ENCODE measurements at places on chromosomes 7 and 10.

DNA sequence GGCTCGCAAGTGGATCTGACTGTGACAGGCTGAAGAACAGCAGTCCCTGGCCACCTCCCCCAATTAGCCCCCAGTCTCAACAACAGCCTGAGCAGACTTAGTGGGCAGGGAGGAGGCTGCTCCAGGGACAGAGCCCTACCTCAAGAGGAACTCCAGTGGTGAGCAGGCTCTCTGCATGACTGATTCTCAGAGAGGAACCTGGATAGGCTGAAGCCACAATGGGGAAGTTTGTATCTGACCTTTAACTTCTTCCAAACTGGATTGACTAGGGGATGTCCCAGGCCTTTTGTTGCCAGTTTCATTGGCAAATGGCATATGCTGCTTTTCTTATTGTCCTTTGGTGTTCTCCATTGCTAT lies 93.0 kb downstream of the ARHGAP22 start:
- DNase-seq = no peak

DNA sequence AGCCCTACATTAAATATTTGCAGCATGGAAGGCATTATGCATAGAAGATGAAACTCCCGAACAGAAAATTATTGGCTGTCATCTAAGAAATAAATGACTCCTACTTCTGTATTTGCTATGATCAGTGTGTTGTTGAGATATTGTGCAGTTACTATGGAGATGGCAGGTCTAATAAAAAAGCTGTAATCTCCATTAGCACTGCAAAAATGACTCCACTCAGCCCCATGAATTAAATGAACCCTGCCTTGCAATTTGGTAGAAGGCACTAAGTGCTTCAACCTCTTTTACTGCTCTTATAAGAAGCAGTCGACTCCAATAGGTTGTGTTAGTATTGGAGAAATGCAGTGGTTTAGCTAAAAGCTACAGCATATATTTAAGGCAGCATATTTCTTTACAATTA lies 290.0 kb upstream of the PHYHIPL start:
- no peak for DNase-seq

GRCh38 chr10:71899665-71900412 lies 48.8 kb upstream of the PSAP start:
- DNase-seq = no peak

DNA sequence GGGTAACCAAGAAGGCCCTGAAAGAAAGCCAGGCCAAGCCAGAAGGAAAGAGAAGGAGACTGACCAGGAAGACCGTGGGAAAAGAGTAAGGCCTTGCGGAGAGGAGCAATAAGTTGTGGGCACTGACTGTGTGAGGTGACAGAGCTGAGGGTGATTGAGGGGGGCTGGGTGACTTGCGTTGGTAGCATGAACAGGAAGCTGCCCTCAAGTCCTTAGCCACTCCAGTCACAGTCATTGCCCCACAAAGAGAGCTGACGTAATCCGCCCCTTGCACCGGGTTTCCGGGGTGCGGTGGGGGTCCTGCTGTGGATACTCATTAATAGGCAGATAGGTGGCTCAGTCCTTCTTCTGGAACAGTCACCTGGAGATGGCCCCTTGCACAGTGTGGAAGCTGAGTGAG lies 16.1 kb upstream of the DMBT1 start:
- no peak for DNase-seq

GRCh38 chr10:80394358-80394916 lies 13.9 kb upstream of the PRXL2A start:
- DNase-seq = no peak

GRCh38 chr7:98021588-98022351 lies 31.8 kb upstream of the OCM2 start:
- peak; percentile 82 for DNase-seq

DNA sequence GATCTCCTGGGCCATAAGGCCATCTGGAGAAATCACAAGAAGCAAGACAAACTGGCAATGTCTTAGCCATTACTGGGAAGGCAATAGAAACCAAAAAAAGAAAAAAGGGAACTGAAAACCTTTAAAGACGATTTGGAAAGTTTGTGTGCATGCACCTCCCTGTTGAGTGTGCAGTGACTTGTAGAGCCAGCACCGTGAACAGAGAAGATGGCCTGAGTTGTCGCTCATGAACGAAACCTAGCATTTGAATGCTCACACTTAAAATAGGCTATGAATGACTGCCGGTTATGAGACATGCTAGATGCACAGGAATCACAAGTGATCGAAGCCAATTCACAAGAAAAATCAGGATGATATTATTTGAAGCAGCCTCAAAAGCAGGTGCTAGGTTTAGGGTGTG lies 151.3 kb upstream of the ADO start:
- no peak for DNase-seq

GRCh38 chr10:14953424-14954000 lies 384 bp downstream of the DCLRE1C start:
- peak; percentile 29 for DNase-seq

DNA sequence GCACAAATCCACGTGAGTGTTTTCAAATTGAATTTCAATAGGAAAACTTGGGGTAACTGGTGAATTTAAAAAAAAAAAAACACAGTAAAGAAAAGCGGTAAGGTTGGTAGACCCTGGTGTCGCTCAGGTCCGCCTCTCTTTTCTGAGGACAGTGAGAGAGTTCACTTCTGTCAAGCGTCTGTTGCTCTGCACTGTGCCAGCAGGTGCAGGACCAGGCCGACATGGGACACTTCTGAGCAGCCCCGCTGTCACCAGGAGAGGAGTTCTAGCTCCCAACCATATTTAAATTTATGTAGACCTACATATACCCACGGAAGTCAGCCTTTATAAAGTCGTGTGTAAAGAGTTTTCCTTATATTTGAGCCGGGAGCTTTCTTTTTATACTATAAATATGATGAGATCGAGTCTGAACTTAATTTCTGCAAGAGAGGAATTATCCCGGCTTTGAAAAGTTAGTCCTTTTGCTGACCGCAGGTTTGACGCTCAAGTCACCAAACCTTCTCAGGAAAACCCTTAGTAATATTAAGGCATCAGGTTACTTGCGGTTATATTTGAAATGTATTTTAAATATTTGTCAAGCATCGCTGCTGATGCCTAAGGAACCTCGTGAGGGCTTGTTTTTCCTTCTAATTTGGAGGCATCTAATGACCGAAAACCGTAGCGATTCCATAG lies 531 bp downstream of the IKZF1 start:
- no peak for DNase-seq

DNA sequence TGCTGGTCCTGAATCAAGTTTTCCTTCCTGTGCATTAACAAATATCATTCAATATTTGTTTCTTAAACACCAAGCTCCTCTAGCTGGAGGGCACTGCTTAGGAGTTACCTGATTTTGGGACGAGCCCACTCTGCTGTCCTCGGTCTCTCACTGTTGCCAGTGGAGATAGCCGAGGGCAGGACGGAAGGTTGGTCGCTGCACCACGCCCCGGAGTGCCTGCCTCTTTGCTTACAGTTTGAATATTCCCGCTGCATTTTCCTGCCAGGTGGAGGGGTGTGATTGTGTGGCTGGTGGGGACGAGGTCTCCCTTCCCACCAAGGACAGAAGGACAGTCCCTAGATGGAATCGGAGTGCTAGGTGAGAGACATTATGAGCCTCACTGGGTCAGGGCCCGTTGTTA lies 201.5 kb downstream of the DNAJB6 start:
- DNase-seq = no peak

DNA sequence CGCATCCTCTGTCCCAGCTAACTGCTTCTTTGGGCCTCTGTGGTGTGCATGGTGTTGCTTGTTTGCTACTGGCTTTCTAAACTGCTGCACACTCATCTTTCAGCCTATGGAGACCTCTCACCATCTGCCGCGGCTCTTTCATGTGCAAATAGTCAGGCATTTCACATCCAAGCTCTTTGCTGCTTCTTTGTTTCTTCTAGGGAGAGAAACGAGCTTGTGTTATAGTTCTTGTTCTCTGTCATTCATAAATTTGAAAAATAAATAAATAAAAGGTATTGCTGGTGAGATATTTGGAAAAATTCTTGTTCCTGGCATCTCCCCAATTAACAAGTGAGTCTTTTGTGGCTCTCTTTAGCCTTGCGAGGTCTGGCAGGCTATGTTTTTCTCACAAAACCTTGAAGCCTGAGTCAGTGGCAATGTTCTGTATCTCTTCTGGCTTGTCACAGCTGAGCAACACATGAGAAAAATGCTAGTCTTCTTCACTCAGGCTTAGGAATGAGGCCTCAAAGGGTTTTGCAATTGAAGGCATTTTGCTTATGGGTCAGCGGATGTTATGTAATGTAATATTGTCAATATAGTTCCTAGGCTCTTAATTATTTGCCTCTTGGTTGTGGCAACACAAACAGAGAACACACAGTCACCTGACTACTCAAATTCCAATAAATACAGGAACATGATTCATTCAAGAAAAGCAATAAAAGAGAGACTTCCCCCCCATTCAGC lies 274.0 kb downstream of the FRMD4A start:
- DNase-seq = no peak

DNA sequence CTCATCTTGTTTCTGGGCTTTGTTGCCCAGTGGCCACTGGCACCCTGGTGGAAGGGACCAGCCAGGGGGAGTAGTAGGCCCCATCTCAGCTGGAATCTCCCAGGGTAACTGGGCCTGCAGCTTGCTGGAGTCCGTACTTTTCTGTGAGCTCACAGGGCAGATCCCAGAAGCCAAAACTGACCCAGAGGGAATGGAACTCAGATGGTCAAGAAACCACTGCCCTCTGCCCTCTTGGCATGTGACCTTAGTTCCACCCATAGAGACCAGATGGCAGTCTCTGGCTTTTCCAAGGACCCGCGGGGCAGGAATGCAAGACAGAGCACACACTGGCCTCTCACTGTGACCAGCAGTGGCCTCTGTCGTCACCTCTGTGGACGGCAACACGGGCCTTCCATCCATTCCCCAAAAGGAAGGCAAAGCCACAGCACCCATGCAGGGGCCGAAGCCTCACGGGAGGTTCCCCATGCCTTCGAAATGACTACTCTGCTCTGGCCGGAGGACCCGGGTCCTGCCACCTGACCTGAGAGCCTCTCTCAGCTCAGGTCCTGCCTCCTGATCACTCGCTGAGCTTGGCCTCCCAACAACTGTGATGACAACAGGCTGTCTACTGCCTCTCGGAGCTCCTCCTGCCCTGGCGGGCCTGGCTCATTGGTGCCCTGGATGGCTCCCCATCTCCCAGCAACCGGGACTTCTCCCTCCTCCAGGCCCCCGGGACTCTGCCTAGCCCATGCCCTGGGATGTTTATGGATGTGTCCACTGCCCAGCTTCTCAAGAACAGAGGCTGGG lies 29.9 kb downstream of the MYL10 start:
- DNase-seq = no peak

DNA sequence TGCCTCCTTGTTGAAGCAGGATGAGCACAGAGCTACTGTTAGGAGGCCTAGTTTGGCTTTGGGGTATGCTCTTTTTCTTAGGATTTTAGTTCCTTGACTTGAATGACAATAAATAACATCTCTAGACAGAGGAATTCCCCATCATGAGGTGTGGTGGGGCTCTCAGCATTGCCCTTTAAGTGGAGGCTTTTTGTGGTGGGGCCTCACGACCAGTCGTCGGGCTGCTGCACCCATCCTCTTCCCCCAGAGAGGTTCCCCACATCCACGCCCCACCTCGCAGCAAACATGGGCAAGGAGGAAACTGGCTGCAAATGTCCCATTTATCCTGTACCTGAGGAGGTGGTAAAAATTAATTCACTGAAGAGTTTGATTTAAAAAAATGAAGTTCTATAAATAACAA lies 36.1 kb upstream of the TARP start:
- DNase-seq = no peak

DNA sequence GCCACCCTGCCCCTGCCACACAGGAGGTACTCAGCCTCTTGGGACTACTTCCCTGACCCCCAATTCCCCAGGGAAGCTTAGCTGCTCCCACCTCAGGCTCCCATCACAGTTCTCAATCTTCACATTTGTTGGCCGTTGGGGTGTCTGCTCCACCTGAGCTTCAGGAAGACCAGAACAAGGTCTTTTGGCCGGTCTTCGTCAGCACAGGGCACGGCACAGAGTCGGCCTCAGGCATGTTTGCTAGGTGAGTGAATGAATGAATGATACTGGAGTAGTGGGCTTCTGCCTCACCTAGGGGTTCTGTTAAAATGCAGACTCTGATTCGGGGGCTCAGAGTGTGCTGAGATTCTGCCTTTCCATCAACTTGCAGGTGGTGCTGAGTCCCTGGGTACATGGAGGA lies 20.3 kb downstream of the GPRIN2 start:
- DNase-seq = no peak

GRCh38 chr10:20970044-20970443 lies 72.9 kb upstream of the NEBL start:
- no peak for DNase-seq

DNA sequence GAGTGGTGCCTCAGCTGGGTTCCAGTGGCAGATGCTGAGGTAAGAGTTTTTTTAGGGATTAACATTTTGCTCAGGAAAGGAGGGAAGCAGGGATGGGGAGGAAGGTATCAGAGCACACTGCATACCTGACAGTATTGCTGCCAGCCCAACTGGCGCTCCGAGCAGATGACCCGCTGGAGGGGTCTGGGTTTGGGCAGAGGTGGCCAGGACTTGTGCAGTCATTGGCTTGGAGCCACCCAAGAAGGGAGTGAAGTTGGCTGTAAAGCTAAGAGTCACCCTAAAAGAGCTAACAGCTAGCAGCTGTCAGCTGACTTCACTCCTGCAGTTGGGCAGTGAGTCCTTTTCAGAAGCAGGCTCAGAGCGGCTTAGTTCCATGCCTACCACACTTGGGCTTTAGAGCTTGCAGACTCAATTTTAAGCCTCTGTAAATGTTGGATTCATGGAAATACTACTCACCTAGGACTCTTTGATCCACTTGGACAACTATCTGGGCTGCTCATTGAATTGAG lies 5.8 kb upstream of the ARHGAP22 start:
- DNase-seq = peak; percentile 13

DNA sequence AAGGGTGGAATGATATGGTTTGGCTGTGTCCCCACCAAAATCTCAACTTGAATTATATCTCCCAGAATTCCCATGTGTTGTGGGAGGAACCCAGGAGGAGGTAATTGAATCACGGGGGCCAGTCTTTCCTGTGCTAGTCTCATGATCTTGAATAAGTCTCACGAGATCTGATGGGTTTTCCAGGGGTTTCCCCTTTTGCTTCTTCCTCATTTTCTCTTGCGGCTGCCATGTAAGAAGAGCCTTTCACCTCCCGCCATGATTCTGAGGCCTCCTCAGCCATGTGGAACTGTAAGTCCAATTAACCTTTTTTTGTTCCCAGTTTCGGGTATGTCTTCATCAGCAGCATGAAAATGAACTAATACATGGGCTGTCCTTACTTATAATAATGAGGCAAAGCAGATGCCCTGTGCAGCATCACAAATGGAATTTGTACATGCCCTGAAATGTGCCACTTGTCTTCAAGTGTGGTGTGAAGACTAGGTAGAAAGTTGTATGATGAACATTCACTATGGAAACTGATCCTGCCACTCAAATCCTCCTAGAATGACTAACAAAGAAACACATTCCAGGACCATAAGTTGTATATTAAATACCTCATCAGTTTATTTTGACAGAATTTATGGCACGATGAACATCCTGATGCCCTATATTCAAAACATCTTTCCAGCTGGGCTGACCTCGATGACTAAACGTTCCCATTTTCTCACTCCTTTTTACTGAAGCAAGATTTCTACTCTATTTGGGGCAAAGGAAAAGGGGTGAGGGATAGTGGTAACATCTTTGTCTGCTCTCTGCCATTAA lies 122.8 kb upstream of the CTTNBP2 start:
- DNase-seq = no peak

DNA sequence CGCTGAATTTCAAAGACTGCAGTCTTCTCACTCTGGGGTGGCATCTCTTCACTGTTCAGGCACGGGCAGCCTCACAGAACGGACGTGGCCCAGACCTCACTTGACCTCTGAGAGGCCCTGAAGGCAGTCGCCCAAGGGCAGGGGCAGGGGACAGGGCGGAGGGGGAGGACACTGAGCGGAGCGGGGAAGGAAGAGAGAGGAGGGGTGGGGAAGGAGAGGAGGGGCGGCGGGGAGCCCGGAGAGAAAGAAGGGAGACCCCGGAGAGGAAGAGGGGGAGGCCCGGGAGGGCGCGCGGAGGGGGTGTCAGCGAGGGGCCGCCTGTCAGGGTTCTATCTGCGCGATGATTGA lies 58.7 kb upstream of the COMTD1 start:
- DNase-seq = no peak
